Mammary epithelial cell (primary cell): ENCODE measurements at places on chromosomes 12 and 14.
A peak's percentile ranks its signal among the peaks of the same experiment; 100 is the strongest.

DNA sequence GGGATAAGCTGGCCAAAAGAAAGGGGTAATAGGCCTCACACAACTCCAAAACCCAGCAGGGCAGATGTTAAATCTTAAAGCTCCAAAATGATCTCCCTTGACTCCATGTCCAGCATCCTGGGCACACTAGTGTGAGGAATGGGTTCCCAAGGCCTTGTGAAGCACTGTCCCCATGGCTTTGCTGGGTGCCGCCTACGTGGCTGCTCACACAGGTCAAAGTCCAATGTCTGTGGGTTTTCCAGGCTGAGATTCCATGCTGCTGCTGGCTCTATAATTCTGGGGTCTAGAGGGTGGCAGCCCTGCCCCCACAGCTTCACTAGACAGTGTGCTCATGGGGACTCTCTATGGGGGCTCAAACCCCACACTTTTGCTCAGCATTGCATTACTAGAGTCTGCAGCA lies 145.3 kb upstream of the GRIN2B start:
- DNase-seq, result no peak

GRCh38 chr12:86666316-86666715 lies 410.1 kb upstream of the MGAT4C start:
- no peak for DNase-seq

GRCh38 chr14:33404964-33405574 lies 466.4 kb downstream of the NPAS3 start:
- DNase-seq, result no peak

DNA sequence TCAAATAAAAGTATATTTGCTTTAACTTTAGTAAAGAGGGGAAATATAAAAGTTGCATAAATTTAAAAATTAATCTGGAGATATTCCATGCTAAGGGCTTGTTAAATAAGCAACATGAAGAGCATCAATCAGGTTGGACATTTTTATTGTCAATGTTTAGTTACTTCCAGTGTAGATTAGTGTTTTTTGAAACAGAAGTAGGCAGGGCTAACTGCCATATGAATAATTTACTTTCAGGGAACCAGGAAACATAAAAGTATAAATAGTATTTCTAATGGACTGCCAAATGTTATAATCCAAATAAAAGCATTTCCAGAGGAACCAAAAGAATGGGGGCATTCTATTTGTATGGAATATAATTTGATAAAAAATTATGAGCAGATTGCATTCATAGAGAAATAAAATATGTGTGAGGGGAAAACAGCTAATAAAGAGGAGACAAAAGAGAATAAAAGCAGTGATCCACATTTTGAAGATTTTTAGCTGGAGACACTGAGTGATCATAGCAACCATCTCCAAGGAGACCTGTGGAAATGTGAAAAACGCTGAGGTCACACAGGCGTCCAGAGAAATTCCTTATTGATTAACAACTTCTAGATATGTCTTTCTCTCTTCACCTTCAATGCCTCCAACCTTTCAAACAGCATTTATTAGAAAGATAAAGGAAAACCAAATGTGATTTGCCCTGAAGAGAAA lies 70.8 kb downstream of the SRGAP1 start:
- peak; percentile 52 for DNase-seq

DNA sequence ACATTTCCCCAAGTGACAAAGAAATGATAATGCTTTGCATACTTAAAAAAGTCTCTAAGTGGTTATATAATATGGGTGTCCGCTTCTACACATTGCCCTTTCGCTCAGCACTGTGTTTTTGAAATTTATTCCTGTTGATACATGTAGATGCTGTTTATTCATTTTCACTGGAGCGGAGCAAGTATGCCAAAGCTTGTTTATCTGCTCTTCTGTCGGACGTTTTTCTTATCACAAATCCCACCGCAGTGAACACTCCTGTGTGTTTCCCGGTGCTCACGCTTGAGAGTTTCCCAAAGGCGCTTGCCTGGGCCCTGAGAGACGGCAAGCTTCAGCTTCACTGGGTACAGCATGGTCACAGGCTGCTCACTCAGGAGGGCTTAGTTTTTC lies 50.2 kb downstream of the TPCN1 start:
- DNase-seq, result no peak

DNA sequence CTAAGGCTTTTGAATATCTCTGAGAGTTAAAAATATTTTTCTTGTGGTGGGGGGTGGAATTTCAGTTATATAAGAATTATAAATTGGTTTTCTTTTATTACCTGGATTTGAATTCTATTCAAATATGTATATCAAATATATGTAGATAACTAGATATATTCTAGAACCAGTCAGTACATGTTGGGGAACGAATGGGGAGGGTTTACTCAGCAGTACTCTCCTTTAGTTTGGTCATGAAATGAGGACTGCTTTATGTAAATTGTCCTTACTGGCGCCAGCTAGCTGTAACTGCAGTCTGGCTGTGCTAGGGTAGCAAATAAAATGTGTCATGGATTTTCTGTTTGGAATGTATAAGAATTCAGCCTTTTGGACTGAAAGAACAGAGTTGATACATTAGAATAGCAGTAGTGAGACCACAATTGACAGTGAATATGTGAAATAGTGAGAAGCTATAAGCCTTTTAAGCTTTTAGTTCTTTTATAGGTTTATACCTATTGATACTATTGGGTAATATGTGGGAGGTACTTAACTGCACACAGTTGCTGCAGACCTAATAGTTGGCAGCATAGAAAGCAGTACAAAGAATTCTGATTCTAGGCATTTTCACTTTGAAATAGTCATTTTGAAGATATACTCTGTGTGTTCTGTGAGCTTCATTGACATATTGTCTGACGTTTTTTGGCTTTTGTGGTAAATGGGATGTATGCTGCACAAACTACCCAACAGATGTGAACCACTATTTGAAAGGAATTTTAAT lies 29.0 kb downstream of the ATF7IP start:
- peak; percentile 83 for DNase-seq

DNA sequence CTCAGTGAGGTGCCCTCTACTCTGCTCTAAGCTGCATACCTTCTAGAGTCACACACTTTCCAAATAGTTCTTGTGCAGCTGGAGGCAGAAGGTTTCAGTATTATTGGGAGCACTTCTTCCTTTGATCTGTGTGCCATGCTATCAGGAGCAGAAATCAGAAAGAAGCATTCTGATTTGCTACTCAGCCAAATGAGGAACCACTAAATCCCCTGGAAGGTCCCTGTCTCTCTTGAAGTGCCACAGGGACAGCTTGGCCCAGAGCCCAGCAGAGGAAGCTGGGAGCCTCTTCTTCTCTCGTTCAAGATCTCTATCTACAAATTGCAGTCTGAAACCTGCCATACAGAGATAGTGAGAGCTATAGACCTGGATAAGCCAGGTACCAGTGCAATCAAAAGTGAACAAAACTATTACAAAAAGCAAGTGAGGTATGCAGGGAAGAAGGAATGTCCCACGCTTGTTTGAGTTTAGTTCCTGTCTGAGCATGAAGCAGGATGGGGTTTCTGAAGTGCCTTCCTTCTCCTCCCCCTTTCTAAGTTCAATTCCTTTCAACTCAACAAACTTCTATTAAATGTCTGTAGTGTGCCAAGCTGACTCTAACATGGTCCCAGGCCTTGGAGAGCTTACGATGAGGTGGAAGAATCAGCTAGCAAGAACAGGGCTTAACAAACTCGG lies 100.9 kb upstream of the PARP11 start:
- no peak for DNase-seq

GRCh38 chr12:104010606-104011169 lies 39.3 kb downstream of the GLT8D2 start:
- DNase-seq, result no peak

DNA sequence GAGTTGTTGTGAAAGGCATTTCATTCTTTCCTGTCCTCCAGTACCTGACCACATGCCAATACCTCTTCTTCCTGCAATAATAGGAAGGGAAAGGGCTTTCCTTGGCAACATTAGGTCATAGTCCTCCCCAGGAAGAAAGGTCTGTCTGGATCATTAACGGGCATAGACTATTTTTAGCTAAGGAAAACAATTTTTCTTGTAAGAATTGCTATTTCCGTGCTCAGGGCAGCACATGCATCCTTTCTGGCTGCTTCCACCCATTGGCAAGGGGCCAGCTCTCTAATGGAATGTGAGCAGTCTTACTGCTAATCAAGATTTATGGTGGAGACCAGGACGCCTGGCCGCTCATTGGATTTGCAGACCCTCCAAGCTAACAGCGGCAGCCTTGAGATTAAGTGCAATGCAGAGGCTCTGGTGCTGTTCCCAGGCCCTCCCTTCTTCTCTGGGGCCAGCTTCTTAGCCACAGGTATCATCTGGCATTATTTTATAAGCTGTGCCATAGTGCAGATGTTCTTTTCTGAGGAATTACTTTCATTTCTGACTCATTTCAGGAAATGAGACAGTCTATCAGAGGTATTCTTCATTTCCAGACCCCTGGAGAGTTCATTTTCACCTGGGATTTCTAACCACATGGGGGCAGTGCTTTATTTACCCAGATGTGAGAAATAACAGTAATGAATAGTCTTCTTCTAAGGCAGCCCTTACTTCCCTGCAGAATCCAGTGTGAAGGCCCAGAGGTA lies 52.9 kb downstream of the ANO6 start:
- peak; percentile 88 for DNase-seq

- DNase-seq, result no peak
These were observed 220.4 kb upstream of the NUDT4 start for GRCh38 chr12:93157279-93157678.

- peak; percentile 7 for DNase-seq
These were observed 101.8 kb downstream of the LRIG3 start for GRCh38 chr12:58818546-58818945.
